ENCODE measurements at places on chromosomes 1 and 21.

- no peak for DNase-seq
Measured at GRCh38 chr1:19664453-19665185, at the start of gene HTR6. Gene HTR6 (plus strand): TSS chr1:19664875. CDS start chr1:19665754, 879 bp downstream.

DNA sequence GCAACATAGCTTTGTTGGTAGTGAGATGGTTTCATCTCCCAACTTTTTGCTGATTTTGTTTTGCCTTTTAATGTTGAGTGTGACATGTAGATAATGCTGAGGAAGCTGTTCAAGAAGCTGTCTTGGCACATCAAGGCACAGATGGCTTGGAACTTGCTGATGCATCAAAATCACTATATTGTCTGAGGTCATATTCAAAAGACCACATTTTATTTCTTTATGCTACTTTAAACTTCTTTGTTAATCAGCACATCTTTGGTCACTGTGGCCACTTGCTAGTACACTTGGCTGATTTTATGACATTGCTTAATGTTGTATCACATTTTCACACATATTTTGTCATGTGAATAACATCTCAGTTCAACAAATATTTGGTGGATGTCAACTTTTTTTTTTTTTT lies 87.1 kb upstream of the BCL10 start:
- DNase-seq: no peak

- no peak for DNase-seq
Measured at GRCh38 chr1:202235003-202235660, 41.5 kb downstream of the LGR6 start.

- no peak for DNase-seq
Measured at GRCh38 chr1:109891930-109892329, 18.7 kb upstream of the CSF1 start.

GRCh38 chr1:40622936-40623629 lies 42.4 kb downstream of the RIMS3 start:
- no peak for DNase-seq

DNA sequence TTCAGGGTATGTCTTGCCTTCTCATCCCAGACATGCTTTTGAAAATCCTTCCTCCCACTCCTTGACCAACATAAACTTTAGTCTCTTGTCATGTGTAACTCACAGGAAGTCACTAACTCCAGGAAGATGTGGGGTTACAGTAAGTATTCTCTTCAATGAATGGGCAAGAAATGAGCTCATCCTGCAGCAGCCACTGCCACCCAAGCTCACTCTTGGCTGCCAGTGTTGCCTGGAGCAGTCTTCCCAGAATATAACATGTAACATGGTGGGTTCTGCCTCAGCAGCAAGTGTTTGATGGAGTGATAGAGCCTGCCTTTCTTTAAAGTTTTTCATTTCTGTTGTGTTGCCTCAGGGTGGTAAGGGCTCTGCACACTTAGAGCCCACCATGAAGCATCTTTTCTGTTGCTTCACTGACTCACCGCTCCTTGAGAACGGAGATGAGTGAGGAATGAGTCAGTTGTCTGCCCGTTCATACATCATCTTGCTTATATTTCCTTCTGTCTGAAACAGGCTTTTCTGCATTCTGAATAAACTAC lies 187.0 kb downstream of the TPR start:
- DNase-seq: no peak

DNA sequence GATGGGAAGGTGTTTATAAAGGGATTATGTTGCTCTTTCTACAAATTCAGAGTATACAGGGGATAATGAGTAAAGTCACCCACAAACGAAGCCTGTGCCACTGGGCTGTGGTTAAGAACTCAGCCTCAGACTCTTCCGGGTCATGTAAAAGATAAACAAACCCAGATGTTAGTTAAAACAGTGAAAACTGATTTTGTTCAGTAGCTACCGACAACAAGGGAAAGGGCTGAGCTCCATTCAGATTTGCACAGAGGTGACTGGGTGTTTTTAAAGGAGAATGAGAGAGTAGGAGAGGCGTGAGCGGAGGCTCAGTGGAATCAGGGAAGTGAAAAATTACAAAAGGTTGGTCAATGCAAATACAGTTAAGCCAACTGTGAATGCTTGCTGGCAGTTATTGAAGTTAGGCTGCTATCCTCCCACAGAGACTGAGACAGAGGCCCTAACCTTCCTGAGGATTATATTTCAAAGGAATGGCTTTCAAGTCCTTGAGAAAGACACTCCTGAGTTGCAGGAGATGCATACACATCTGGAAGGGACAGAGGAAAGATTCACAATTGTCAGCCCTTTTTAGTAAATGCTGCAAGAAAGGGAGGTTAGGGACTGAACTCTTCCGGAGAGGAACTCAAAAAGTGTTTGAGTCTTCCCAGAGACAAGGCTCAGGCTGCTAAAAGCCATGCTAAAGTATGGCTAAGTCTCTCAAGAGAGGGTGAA lies 29.9 kb upstream of the SAMD13 start:
- DNase-seq: peak; percentile 69

DNA sequence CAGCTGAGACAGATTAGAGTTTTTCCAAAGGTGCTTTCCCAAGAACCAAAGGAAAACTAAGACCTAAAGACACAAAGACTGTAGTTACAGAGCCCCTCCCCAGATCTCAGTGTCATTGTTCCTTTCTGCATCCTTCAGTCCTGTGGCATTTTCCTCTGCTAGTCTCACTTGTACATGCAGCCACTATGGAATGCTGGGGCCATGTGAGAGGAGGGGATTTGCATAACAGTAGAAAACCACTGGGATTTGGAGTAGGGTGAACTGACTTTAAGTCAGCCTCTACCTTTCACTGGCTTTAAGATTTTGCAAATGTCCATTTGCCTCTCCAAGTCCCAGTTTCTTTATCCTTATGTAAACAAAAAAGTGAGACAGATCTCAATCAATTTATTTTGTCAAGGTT lies 119.4 kb upstream of the F3 start:
- DNase-seq: no peak

- DNase-seq: no peak
Measured at GRCh38 chr1:204990059-204990664, 52.9 kb upstream of the CNTN2 start.

DNA sequence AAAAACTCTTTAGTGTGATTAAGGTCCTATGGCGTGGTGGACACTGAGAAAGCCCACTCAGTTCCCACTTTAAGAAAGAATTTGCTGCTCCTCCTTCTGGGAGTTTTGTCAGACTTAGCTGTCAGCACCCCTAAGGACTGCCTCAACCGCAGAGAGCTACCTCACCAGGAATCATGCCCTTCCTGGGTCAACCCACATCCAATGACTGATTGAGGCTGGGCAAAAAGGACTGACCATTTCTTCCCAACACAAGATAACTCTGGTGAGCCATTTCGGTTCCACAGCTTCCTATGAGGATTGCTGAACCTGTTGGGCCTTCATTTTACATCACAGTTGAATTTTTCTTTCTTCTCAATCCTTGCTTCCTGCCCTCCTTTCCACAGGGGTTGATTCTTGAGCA lies 197.9 kb downstream of the NCAM2 start:
- no peak for DNase-seq

DNA sequence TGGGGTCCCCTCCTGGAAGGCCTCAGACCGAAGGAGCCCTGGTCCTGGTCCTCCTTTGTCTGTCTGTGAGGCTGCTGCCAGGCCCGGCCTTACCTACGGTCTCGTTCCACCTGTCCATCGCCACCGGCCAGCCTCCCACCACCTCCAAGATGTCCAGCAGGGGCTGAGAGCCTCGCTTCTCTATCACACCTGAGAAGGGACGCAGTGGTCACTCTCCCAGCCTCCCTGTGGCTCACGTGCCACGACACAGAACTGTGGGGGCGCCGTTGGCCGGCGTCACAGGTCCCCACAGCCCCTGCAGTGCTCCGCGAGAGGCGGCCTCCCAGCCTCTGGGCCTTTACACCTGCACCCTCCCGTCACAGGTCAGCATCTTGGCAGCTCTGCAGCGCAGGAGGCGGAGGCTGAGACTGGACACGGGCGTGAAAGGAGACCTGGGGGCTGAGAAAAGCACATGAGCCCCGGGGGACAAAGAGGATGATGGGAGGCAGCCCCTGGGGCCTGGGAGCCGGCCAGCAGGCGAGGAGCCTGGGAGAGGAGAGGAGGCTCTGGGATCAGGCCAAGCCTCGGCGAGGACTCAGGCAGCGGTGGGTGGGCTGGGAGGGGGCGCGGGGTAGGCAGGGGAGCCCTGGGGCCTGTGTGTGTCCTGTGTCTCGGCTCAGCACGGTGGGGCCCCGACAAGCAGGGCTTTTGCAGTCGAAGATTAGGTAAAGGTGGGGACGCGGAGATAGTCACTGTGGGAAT lies 20.5 kb downstream of the PRXL2B start:
- no peak for DNase-seq

DNA sequence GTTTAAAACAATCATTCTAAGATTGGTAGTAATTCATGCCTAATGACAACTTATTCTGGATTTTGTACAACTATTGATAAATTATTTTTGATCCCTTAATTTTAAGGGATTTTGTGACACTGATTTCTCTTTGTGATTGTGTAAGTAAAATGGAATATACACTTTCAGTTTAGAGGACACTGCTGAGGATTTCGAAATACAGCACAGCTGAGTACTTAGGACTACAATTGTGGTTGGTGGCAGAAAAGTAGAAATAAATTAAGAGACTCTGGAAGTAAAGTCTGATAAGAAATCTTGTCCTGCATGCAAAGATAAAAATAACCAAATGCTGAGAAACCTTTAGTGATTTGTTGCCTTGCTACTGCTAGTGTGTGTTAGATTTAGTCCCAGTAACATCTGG lies 40.0 kb downstream of the TYW3 start:
- DNase-seq: no peak

DNA sequence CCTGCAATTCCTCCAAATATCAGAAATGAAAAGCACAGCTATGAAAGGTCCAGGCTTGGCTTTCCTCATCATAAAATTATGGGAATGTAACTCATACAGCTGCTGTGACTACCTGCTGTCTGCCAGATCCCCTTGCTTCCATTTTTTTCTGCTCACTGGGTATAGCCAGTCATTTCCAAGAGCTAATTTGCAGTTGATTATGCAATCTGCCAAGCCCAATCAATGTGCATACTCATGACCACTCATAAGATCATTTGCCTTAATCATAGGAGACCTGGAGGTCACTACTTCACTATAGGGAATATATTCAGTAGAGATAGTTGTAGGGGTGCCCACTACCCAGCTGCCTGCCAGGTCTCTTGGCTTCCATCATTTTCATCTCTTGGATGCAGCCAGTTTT lies 417.7 kb upstream of the ZRANB2 start:
- no peak for DNase-seq
